Activated CD4-positive, alpha-beta T cell treated with anti-CD3 and anti-CD28 coated beads for 4 hours (primary cell): ENCODE measurements at places on chromosomes 12 and 14.

DNA sequence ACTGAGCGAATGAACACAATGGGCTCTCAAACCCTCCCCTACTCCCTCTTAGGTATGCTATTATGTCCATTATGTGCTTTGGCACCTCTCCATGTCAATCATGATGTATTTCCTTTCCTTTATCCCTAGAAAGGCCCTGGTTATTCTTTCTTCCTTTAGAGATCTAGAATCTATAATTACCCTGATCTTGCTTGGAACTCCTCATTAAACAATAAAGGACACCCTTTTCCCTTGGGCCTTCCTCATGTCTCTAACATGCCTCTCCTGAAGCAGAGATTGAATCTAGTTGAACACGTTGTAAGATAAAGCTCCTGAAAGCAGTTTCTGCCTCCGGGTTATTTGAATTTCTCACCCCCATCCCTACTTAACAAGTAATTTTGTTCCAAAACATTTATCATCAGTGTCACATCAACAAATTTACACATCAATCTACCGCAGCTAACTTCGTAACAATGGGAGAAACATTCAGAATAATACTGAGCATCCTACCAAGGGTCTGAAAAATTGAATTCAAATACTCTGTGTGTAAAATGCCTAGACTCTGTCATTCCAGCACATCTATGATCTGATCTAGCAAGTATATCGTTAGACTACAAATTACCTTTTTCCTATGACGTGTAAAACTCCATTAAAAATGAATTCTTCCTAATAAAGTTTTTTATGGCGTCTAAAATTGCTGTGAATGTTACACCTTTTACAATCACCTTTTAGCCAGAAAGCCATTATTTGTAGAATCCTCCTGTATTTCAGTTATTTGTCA lies 5.4 kb downstream of the USP44 start:
- DNase-seq, result no peak

- DNase-seq, result no peak
Observed at GRCh38 chr12:53867216-53868012, 71.2 kb upstream of the HOXC13 start.

DNA sequence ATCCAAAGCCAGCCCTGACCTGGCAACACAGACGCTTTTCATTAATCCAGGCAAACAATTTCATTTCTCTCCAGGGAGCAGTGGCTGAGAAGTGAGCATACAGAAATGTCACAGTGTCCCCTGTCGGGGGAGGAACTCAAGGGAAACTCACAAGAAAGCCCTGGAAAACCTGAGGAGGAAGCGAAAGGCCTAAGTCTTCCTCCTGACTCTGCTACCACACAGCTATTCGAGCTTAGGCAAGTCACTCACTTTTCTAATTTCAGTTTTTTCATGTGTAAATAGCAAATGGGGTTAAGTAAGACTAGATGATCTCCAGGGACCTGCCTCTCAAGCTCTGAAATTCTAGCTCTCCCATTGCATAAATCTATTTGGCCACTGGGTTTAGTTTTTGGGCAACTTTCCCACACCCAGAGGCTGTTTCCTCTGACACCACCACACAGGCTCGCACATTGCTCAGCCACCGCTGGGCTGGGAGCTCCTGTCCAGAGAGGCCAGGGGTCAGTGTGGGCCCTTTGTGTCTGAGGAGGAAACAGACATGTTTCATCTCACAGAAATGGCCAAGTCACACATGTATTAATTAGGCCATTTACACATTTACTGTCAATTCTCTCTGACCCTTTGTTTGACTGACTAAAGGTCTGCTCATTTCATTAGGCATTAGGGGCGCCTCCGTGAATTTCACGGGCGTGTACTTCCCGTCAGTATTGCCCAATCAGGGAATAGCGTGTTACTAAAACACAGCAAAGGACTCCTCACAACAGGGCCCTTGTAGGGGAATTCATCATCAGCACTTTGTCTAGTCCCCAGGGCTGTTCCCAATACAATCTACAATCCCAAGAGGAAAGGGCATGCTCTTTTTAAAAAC lies 9.8 kb upstream of the PNMA1 start:
- no peak for DNase-seq

GRCh38 chr12:90064852-90065801 lies 356.5 kb upstream of the ATP2B1 start:
- DNase-seq, result no peak

DNA sequence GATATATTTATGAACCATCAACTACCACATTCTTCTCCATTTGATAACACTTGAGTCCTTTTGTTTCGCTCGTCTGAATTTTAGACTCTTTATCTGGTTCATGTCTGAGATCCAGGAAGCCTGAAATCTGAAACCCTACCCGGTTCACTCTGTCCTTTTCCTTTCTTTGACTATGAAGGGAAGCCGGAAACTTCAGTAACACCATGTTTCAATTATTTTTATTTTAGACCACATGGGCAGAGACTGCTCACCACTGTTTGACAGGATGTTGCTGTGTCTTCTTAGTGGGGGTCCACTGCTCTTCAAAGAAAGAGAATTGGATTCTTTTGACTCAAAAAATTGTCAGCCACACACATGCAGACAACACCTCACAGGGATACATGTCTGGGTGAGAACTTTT lies 331.9 kb upstream of the FLRT2 start:
- DNase-seq, result no peak

- peak; percentile 66 for DNase-seq
Observed at GRCh38 chr12:4030929-4031702, 157.9 kb upstream of the PARP11 start.

GRCh38 chr12:526089-526488 lies 66.3 kb downstream of the B4GALNT3 start:
- no peak for DNase-seq

DNA sequence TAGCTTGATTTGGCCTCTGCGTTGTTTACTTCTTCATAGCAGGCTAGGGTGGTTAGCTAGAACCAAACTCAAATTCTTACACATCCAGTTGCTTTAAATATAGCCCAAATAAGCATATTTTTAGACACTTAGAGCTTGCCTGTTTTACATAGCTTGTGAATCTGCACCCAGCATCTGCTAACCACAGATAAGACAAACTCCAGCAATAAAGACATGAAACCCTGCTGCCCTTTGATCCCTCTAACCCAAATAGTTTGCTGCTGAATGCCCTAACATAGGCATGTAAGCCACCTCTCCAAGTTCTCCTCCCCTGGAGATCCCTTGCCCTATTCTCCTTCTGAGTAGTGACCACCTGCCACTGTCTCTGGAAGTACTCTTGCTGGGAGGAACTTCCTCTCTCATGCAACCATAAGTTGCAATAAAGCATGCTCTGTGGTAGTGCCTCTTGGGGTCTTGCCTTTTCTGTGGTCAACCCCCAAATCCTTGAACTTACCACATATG lies 185.6 kb downstream of the TMEM117 start:
- no peak for DNase-seq
